Right kidney (tissue), 9 donors: ENCODE measurements at places on chromosomes 4 and X.

GRCh38 chr4:144531841-144532240 lies 114.1 kb upstream of the HHIP start:
- no peak for DNase-seq

DNA sequence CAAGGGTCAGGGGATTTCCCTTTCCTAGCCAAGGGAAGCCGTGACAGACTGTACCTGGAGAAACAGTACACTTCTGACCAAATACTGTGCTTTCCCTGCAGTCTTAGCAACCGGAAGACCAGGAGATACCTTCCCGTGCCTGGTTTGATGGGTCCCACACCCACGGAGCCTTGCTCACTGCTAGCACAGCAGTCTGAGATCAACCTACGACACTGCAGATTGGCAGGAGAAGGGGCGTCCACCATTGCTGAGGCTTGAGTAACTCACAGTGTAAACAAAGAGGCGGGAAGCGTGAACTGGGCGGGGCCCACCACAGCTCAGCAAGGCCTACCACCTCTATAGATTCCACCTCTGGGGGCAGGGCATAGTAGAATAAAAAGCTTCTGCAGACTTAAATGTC lies 48.7 kb upstream of the SRD5A3 start:
- DNase-seq: no peak

- DNase-seq: no peak
These were observed 225.3 kb upstream of the LNX1 start for GRCh38 chr4:53816561-53816960.

GRCh38 chr4:41507291-41507947 lies 30.5 kb upstream of the LIMCH1 start:
- no peak for DNase-seq

- no peak for DNase-seq
These were observed 579.4 kb downstream of the GRXCR1 start for GRCh38 chr4:43471950-43472349.

- DNase-seq: no peak
These were observed 67.7 kb upstream of the SPANXN2 start for GRCh38 chrX:143788265-143788664.

DNA sequence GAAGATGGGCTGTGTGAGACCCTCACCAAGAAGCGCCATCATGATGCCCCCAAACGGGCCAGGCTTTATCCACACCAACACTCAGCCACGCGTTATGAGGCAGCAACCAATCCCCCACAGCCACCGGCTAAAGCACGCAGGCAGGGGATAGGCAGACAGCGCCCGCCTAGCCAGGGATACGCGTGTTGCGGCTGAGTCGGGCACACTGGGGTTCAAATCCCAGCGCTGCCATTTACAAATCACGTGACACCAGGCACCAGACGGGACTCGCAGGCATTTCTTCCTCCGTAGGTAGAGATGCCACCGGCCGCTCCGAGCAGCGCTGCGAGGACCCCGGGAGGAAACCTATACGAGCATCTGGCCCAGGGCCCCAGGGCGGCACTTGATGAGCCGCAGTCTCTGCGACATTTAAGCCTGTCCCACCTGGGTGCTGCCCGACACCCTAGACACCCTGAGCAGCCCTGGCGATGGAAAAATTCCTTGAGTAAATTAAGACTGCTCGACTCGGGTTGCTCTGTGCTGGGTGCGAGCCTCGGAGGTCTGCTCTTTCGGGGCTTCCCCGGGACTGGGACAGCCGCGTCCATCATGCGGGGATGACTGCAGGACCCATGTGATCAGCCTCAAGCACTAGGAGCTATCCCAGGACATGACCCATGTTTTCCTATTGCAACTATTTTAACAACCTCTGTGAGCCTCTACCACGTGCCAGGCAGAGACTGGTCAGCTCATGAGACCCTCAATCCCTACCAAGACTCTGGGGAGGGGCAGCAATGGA lies 6.3 kb downstream of the ABLIM2 start:
- no peak for DNase-seq

GRCh38 chr4:162162672-162163071 lies 1.1 kb downstream of the FSTL5 start:
- DNase-seq: no peak

- no peak for DNase-seq
These were observed 184.5 kb downstream of the SPRY1 start for GRCh38 chr4:123580981-123581664.

GRCh38 chrX:44585866-44586265 lies 43.2 kb upstream of the FUNDC1 start:
- DNase-seq: no peak

- DNase-seq: no peak
These were observed 68.4 kb downstream of the NSG1 start for GRCh38 chr4:4455210-4455865.

GRCh38 chr4:40325406-40326019 lies 9.6 kb upstream of the CHRNA9 start:
- DNase-seq: no peak

GRCh38 chr4:95105112-95105511 lies 347.4 kb downstream of the BMPR1B start:
- no peak for DNase-seq

DNA sequence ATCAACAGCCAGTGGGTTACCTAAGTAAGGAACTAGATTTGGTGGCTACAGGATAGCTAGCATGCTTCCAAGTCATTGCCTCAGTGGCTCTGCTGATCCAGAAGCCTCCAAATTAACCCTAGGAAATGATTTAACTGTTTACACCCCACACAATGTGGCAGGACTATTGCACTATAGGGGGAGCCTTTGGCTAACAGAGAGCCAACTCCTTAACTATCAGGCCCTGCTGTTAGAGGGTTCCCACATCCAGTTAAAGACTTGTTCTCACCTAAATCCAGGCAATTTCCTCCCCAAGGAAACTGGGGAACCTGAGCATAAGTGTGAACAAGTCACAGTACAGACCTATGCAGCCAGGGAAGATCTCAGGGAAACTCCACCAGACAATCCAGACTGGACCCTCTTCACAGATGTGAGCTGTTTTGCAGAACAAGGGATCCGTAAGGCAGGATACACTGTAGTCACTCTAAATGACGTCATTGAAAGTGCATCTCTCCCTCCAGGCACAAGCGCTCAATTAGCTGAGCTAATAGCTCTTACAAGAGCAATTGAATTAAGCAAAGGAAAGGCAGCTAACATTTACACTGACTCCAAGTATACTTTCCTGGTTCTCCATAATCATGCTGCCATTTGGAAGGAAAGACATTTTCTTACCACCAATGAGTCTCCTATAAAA lies 185.3 kb upstream of the SPOCK3 start:
- DNase-seq: no peak

- peak; percentile 11 for DNase-seq
These were observed 59.2 kb upstream of the PARM1 start for GRCh38 chr4:74873545-74874301.

DNA sequence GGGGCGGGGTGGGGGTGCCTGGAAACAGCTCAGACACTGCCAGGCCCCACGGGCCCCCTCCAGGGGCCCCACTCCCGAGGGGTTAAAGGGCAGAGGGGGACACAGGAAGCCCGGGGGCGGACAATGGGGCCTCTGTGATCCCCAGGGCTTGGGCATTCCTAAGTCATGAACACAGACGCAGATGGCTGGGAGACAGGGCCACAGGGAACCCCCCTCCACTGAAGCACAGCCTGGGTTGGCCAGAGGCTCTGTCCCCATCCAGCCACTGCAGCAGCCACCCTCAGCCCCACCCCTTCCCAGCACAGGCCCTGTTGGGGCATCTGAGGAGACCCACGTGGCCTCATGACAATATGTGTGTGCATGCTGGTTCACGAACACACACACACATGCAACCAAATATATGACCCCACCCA lies 3.9 kb downstream of the L1CAM start:
- no peak for DNase-seq

GRCh38 chr4:89674876-89675459 lies 162.0 kb downstream of the SNCA start:
- no peak for DNase-seq

DNA sequence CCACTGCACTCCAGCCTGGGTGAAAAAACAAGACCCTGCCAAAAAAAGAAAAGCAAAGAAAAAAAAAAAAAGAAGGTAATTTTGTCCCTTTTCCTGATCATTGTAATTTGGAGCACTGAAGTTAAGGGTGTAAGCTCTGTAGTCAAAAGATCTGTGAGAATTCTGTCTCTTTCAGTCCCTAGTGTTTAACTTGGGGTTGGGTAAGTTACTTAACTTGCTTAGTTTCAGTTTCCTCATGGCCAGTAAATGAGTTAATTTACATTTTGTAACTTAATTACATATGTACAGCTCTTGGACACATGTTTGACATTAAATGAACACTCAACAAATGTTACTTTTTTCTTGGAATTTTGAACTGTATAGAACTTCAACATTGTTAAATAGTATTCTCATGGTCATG lies 10.9 kb upstream of the UBE2K start:
- no peak for DNase-seq

- DNase-seq: no peak
These were observed 93.7 kb upstream of the TRPC3 start for GRCh38 chr4:122045533-122045932.

- no peak for DNase-seq
These were observed 61.7 kb downstream of the CT47B1 start for GRCh38 chrX:120813982-120814381.

GRCh38 chr4:54493862-54494261 lies 163.9 kb upstream of the KIT start:
- no peak for DNase-seq

DNA sequence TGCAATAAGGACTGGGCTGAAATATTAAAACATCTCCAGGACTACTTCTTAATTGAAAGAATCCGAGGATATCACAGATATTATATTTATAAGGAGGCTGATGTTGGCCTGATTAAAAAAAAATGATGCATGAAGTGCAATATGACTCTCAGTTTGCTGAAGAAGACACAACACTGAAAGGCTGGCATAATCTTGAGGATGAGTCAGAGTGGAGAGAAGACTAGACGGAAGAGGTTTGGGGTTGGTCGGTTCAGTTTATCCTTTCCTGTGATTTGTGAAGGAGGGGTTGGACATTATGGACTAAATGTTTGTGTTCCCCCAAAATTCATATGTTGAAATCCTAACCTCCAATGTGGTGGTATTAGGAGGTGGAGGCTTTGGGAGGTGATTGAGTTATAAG lies 170.3 kb downstream of the CORIN start:
- no peak for DNase-seq

DNA sequence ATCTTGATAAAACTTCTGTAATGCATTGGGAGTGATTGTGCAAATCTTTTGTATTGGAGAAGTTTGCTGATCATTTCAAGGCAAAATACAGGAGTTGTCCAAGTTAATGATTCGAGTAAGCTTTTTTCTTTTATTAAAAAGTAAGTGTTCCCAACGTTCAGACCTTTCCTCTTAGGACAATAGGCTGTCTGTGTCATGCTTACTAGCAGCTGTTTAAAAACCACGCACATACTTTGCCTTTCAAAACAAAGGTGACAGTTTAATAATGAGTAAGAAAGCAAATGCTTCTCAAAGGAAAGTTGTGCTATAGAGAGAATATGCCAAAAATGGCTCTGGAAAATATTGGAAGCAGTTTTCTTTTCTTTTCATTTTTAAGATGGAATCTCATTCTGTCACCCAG lies 11.2 kb downstream of the TRAPPC11 start:
- no peak for DNase-seq

GRCh38 chr4:153989505-153989904 lies 200.6 kb upstream of the SFRP2 start:
- DNase-seq: no peak

DNA sequence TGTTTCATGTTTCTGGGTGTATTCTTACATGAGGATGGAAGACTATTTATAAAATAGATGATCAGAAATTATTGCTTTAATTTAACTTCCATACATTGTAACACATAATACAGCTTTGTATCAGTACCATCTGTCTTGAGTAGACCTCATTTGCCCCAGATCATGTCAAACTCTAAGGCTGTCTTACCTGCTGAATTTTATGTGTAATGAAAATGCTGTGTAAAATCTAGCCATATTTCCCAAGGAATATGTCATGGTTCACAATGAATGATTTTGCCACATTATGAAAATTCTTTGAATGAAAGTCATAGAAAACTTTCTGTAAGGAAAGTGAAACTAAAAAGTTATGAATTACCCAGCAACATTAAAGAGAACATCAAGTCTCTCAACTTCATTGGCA lies 7.4 kb downstream of the BDH2 start:
- no peak for DNase-seq

GRCh38 chr4:173334085-173334890 lies at the start of gene HMGB2:
HMGB2 (minus strand) TSS chr4:173334358; CDS start chr4:173333649, 709 bp downstream.
- DNase-seq: peak; percentile 96

- no peak for DNase-seq
These were observed 2.3 kb upstream of the ZCCHC4 start for GRCh38 chr4:25310066-25310802.

DNA sequence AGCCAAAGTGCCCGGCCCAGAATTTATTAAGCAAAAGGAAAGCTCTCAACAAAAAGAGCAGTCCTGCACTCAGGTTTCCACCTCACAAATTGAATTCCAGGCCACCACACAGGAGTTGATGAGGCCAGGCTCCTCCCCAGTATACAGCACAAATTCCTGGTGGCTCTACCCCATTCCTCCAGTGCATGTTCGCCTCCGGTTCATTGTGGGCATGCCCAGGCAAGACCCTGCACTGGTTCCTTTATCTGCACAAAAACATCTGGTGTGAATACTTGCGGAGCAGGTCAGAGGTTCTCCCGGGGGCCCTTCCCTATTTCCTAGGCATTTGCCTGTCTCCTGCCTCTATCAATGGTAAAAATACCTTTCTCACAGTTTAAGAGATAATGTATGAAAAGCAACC lies 195.2 kb upstream of the ANXA10 start:
- no peak for DNase-seq
